Activated CD8-positive, alpha-beta T cell treated with anti-CD3 and anti-CD28 coated beads, Interleukin-2, amount 10 ng/mL, durations not matched to agents 7 days and 5 days (primary cell): ENCODE measurements at places on chromosomes 3 and 15. TPM values are rescaled to one million over a fixed set of nuclear protein-coding genes. Genes with fewer than 3 reads are reported as not detected.

DNA sequence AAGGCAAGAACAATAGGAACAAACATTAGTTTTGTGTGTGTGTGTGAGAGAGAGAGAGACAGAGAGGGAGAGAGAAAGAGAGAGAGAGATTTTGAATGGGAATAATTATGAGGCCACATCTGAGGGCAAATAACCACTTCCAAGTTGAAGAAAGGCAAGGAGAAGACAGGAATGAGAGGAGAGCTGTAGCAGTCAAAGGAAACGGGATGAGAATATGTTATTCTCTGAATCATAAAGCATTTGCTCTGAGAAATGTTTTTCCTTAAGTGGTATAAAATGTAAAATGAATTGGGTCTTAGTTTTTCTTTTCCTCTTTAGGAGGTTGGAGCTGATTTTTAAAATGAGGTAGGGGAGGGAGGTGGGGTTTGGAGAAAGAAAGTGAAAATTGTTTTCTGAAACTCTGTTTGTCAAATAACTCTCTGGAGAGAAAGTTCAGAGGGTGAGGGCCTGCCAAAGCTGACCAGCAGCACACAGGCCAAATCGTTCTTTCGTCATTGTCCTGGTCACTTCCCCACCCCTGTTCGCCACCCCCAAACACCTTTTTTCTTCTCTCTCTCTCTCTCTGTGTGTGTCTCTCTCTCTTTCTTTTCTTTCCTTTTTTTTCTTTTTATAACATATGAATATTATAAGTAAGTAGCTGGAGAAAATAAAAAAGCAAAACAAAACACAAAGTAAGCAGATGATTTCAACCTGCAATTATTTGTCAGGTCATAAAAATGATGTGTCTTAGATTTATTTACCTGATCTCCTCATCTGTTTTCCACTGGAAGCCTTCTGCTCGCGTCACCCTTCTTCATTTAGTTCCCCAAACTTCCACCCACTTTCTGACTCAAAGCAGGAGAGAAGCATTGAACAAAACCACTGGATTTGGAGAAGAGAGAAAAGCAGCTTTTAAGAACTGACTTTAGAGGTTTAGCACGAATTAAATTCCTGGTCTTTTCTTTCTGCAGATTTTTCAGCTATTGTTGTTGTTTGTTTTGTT lies 110.6 kb downstream of the LPP start:
- peaks cover 4% of the 10 kb centered on the region for H3K36me3 ChIP-seq
- DNase-seq, result no peak
- H3K27ac ChIP-seq, result no peak overlapping the region
- H3K4me1 ChIP-seq, result no peaks in the 10 kb centered on the region
- H3K27me3 ChIP-seq, result no peaks in the 10 kb centered on the region

NR2E3 gene
- total RNA-seq, result not detected

DNA sequence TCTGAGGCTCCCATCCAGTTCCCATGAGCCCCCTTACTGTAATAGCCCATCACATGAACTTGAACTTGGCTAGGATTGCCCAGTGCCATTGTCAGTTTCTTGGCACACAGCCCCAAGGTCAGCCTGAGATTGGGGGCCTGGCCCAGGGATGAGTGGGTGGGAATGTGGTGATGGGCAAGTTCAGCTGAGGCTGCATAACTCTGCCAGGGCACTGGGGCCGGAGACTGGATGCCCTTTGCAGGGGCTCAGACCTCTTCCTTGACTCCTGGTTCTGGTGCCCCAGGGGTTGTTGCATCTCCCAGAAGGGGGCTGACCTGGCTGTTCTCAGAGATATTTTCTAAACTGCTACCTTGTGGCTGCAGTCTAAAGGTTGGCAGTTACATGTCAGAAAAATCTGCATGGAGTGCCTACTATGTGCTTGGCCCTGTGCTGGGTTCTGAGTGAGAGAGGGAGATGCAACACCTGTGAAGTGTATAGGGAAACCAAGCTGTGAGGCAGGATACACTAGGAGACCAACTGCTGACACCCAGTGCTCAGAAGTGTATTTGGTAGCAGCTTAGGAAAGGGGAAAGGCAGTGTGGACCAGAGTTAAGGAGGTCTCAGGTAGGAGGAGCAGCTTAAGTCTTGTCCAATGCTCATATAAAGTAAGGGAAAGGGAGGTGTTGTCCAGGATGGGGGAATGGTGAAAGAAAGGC lies 74.8 kb upstream of the PRR23C start:
- no peak overlapping the region for H3K27ac ChIP-seq
- H3K4me3 ChIP-seq, result no peak overlapping the region
- H3K4me1 ChIP-seq, result peaks cover 5% of the 10 kb centered on the region
- peak; percentile 17 for DNase-seq
- H3K27me3 ChIP-seq, result no peaks in the 10 kb centered on the region
- H3K36me3 ChIP-seq, result no peaks in the 10 kb centered on the region

GRCh38 chr3:138203938-138204337 lies 16.8 kb downstream of the ARMC8 start:
- no peak overlapping the region for H3K4me3 ChIP-seq
- no peak for DNase-seq
- H3K36me3 ChIP-seq, result peaks cover 19% of the 10 kb centered on the region
- peaks cover 15% of the 10 kb centered on the region for H3K4me1 ChIP-seq
- H3K27ac ChIP-seq, result no peak overlapping the region

GRCh38 chr3:31288641-31289100 lies 244.1 kb upstream of the STT3B start:
- peaks cover 20% of the 10 kb centered on the region for H3K4me1 ChIP-seq
- H3K4me3 ChIP-seq, result no peak overlapping the region
- no peaks in the 10 kb centered on the region for H3K27me3 ChIP-seq
- H3K36me3 ChIP-seq, result no peaks in the 10 kb centered on the region
- DNase-seq, result peak; percentile 54

GRCh38 chr3:176927280-176927679 lies 270.0 kb downstream of the TBL1XR1 start:
- no peak overlapping the region for H3K27ac ChIP-seq
- H3K4me1 ChIP-seq, result peaks cover 6% of the 10 kb centered on the region
- no peak for DNase-seq
- no peaks in the 10 kb centered on the region for H3K36me3 ChIP-seq

GRCh38 chr3:139310474-139310933 lies 33.3 kb upstream of the MRPS22 start:
- H3K4me3 ChIP-seq, result no peak overlapping the region
- DNase-seq, result no peak
- H3K27ac ChIP-seq, result no peak overlapping the region

GRCh38 chr3:188446766-188447165 lies 292.8 kb downstream of the LPP start:
- H3K27me3 ChIP-seq, result no peaks in the 10 kb centered on the region
- no peak for DNase-seq
- H3K27ac ChIP-seq, result peak overlapping the region; percentile 14
- peaks cover 36% of the 10 kb centered on the region for H3K36me3 ChIP-seq

DNA sequence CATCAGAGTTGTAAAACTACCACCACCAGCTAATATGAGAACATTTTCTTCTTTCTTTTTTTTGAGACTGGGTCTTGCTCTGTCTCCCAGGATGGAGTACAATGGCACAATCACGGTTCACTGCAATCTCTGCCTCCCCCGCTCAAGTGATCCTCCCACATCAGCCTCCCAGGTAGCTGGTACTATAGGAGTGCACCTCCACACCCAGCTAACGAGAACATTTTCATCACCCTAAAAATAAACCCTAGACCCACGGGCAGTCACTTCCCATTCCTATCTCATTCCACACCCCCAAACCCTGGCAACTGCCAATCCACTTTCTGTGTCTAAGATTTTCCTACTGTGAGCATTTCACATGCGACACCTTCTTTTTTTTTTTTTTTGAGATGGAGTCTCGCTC lies 130.9 kb downstream of the ATP10A start:
- H3K27ac ChIP-seq, result no peak overlapping the region
- H3K36me3 ChIP-seq, result peaks cover 35% of the 10 kb centered on the region
- H3K4me3 ChIP-seq, result no peak overlapping the region
- H3K27me3 ChIP-seq, result no peaks in the 10 kb centered on the region

DNA sequence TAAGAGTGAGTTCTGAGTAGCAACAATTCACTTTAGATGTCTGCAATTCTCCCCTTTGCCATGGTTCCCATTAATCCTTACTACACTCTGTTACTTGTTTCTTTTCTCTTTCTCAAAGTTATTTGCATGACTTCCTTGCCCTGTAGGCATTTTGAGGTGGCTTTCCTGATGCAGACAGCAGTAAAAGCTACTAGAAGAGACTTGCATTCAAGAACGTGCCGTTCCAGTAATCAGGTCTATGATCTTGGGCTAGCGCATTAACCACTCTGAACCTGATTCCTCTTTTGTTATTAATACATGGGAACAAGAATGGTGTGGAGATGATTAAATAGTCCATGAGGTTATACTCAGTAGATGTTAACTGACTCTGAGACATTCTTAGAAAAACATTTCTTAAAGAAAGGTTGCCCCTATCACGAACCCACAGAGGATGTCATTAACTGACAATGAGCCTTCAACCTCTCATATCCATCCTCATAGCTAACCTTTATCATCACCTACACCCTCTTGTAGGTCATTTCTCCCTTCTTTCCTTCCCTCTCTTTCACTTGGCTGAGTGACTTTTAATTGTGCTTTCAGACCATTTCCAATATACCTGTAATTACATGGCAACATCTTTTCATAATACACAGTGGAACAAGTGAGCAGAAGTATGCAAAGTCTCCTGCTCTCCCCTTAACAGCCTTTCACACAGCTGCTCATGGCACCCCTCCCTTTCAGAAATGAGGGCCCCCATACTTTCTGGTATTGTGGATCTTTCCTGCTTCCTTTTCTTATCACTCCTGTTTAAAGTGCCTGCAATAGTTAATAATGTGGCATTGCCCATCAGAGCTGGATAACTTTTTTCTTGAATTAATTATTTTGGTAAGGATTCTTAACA lies 175.9 kb downstream of the CHST2 start:
- no peak for DNase-seq
- H3K4me1 ChIP-seq, result peaks cover 38% of the 10 kb centered on the region
- H3K27ac ChIP-seq, result peak overlapping the region; percentile 39
- no peaks in the 10 kb centered on the region for H3K36me3 ChIP-seq
- H3K27me3 ChIP-seq, result no peaks in the 10 kb centered on the region

- no peak overlapping the region for H3K4me3 ChIP-seq
- no peak for DNase-seq
- no peaks in the 10 kb centered on the region for H3K4me1 ChIP-seq
- H3K36me3 ChIP-seq, result no peaks in the 10 kb centered on the region
- H3K27me3 ChIP-seq, result no peaks in the 10 kb centered on the region
- H3K27ac ChIP-seq, result no peak overlapping the region
These were observed 90.6 kb downstream of the FGF12 start for GRCh38 chr3:192636517-192637444.

DNA sequence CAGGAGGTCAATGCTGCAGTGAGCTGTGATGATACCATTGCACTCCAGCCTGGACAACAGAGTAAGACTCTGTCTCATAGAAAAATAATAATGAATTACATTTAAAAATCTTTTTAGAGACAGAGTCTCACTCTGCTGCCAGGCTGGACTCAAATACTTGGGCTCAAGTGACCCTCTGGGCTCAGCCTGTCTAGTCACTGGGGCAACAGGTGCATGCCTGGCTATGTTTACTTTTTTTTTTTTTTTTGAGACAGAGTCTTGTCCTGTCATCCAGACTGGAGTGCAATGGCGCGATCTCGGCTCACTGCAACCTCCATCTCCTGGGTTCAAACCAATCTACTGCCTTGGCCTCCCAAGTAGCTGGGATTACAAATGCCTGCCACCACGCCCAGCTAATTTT lies 8.0 kb upstream of the PLEKHO2 start:
- H3K36me3 ChIP-seq, result peaks cover 2% of the 10 kb centered on the region
- no peak for DNase-seq
- no peak overlapping the region for H3K4me3 ChIP-seq
- no peak overlapping the region for H3K27ac ChIP-seq

DNA sequence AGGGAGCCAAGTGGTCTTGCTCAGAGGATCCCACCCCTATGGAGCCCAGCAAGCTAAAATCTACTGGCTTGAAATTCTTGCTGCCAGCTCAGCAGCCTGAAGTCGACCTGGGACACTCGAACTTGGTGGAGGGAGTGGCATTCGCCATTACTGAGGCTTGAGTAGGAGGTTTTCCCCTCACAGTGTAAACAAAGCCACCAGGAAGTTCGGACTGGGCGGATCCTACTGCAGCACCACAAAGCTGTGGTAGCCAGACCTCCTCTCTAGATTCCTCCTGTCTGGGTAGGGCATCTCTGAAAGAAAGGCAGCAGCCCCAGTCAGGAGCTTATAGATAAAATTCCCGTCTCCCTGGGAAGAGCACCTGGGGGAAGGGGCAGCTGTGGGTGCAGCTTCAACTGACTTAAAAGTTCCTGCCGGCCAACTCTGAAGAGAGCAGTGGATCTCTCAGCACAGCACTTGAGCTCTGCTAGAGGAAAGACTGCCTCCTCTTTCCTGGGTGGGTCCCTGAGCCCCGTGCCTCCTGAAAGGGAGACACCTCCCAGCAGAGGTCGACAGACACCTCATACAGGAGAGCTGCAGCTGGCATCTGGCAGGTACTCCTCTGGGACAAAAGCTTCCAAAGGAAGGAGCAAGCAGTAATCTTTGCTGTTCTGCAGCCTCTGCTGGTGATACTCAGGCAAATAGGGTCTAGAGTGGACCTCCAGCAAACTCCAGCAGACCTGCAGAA lies 576.3 kb upstream of the NECTIN3 start:
- H3K27me3 ChIP-seq, result no peaks in the 10 kb centered on the region
- DNase-seq, result no peak
- no peak overlapping the region for H3K4me3 ChIP-seq
- H3K36me3 ChIP-seq, result no peaks in the 10 kb centered on the region
- no peak overlapping the region for H3K27ac ChIP-seq

GRCh38 chr3:111252779-111253178 lies 181.2 kb downstream of the NECTIN3 start:
- peaks cover 21% of the 10 kb centered on the region for H3K36me3 ChIP-seq
- H3K27ac ChIP-seq, result peak overlapping the region; percentile 5
- no peak overlapping the region for H3K4me3 ChIP-seq
